ENCODE measurements at places on chromosomes 1 and 21.

DNA sequence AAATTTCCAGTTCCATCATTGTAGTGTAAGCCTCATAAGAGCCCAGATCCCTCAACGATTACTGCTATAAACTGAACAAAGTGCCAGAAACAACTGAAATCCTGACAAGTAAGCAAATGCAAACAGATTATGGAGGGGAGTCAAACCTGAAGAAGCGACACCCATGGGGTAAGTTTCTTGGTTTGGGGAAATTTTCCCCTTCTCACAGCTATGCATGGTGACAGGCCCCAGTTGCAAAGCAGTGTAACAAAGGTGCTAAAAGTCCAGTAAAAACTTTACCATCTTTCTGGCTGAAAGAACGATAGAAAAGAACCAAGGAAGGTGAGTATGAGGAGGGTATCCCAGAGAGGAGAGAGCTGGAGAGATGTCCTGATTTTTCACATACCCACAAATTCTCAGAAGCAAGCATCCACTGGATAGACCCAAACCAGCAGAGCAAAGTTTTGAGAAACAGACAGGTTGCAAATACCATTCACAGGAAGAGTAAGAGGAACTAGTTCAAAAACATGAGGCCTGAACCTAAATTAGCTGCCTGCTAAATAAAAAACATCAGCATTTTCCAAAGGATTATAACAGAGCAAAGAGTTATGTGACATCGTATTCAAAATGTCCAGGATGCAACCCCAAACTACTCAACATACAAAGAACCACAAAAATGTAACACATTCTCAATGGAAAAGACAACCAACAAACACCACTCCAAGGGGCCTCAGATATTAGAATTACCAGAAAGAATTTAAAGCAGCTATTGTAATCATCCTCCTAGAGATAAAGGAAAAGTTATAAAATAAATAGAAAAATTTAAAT lies 14.5 kb downstream of the SCYL3 start:
- DNase-seq, result no peak

GRCh38 chr1:235624721-235625333 lies 24.8 kb downstream of the GNG4 start:
- peak; percentile 77 for DNase-seq

- DNase-seq, result no peak
Observed at GRCh38 chr1:206729050-206729449, 41.5 kb upstream of the IL19 start.

DNA sequence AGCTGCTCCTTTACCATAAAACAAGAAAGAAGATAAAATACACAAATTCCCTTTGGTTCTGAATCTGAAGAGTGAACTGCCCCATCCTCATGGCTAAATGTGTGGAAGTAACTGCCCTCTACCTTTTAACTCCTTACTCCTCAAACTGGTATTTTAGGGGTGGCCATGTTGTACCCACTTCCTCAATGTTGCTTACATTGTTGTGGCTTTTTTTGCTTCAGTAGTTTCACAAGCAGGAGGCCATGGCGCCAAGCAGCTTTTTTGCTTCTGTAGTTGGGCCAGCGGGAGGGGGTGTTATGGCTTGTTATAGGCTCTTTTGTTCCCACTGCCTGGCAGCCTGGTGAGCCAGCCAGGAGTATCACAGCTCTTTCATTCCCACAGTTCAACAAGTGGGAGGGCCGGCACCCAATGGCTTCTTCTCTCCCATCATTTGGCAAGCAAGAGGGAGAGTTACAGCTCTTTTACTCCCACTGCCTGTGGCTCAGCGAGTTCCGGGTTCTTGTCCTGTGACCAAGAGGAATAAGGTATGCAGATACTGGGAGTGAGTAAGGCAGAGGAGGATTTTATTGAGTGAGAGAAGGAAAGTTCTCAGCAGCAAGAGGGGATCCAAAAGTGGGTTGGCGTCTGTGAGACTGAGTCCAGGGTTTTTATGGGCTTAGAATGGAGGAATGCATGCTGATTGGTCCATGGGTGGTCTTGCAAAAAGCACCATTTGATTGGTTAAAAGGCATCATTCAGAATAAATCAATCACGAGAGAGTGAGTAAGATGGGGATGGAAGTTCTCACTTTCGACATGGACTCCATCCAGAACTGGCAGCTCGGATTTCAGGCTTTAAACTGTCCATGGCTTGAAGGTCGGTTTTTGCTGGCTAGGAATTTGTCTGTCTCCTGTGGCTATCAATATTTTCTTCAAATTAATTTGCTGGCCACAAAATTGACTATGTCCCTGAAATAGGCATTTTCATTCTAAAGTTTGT lies 429.6 kb downstream of the HLX start:
- no peak for DNase-seq

DNA sequence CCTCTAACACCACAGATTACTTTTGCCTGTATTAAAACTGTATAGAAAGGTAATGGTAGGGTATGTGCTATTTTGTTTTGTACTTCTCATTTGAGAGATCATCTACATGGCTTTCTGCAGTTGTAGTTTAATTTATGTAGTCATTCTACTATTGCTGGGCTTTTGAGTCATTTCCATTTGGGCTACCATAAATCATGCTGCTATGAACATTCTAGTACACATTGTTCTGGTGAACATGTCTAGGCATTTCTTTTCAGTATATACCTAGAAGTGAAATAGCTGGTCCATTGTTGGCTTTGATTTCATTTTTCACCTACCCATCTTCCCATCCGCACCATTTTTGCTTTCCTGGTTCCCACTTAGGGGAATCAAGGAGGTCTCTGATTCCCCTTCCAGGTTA lies 18.7 kb downstream of the EDN2 start:
- DNase-seq, result no peak

GRCh38 chr1:18999359-18999758 lies 42.9 kb upstream of the IFFO2 start:
- peak; percentile 19 for DNase-seq

DNA sequence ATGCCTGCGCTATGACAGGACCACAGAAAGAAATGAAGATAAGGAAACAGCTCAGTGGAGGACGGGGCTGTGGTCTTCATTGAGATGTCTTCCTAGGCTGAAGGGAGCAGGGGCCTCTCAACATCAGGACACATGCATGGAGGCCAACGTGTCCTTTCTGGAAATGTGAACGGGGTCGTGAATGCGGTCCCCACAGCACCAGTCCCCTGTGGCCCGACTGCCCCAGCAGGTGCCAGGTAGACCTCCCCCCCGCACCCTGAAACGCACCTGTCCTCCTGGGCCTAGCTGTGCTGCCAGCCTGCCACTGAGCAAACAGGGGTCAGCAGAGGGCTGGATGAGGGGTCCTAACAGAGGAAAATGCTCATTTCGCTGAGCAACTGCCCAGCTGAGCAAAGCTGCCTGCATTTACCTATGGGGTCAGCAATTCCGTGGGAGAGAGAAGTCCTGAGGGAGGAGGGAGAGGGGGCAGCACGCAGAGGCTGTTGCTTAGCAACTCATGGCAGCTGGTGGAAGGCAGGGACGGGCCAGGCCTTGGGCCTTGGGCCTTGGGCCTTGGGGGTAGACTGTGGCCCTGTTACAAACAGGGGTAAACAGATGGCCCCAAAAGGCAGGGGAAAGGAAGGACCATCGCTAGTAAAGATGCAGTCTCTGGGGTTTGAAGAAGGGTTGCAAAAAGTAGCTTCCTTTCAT lies 77.4 kb downstream of the NPHP4 start:
- DNase-seq, result no peak

DNA sequence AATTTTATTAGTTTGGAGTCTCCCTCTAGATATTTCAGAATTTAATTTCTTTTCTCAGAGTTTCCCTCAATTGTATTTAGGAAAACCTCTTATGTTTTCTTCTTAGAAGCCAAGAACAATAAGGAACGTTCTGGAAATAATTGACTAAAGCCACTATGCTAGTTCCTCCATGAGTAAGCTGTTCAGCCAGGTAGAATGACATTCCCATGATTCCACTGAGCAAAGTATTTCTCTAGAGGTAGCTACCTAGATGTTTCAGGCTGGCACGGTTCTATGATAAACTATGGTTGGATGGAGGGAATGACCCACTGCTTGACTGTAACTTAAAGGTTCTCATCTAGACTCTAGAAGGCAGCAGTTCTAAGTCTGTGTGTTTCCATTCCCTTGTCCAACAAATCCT lies 62.4 kb downstream of the CLDN17 start:
- no peak for DNase-seq

GRCh38 chr1:75305061-75305460 lies 170.9 kb downstream of the LHX8 start:
- DNase-seq, result no peak

GRCh38 chr21:39182484-39183271 lies 573 bp downstream of the PSMG1 start:
- DNase-seq, result peak; percentile 41

DNA sequence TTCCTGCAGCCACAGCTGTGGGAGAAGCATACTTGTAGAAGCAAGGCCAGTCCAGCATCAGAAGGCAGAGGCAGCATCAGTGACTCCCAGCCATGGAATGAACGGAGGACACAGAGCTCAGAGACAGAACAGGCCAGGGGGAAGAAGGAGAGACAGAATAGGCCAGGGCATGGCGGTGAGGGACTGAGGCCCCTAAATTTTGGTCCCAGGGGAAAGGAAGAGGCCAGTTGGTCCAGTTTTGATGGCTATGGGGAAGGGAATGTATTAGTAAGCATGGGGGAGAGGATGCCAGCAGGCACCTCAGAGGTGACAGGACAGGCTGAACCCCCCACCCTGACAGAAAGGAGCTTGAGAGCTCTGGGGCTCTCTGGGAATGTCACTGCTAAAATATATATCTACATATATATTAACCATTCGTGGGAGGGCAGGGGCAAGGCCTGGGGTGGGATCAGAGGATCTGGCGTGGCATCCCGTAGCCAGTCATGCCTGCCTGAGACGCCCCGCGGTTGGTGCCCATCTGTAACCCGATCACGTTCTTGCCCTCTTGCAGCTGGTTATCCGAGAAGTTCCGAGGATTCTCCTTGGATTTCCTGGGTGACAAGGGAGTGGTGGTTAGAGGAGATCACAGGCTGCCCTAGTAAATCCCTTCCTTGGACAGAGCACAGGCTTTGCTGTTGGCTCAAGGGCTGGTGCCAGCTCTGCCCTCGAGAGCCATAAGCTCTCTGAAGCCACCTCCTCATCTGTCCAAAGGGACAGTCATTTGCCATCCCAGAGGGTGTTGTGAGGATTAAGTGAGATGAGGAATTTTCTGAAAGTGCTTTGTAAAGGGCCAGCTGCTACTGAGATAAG lies 6.7 kb downstream of the TAGLN2 start:
- DNase-seq, result no peak

DNA sequence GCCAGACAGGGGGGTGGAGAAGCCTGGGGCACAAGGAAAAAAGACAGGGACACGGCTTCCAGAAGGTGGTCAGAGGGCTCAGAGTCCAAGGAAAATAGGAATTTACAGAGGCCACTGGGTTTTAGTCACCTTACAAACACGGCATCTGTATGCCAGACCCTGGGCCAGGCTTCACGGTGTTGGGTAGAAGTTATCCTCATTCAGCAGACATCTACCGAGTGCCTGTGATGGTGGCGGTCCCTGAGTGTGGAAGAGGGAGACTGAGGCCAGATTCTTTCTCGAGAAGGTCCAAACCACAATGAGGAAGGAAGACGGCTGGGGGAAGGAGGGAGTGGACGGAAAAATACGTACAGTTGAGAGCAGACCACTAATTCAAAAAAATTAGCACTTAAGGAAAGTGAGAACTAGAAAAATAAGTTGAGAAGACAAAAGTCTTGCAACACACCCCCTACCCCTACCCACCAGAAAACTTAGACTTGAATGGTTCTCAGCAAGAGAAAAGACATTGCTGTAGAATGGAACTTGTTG lies 864 bp upstream of the BTG2 start:
- DNase-seq, result no peak

DNA sequence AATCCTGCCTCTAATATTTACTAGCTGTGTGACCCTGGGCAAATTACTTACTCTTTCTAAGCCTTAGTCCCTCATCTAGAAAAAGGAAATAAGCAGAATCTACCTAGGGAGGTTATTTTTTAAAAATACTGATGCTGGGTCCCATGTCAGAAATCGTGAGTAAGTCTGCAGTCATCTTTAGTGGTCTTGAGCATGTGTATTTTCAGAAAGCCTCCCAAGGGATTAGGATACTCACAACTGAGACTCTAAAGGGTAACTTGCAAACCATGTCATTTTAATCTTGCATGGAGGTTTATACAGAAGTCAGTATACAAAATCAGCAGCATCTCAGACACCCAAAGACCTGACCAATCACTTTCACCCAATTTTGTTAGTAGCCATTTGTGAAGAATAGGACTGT lies 43.2 kb downstream of the DSTYK start:
- DNase-seq, result no peak

GRCh38 chr21:15052459-15052763 lies 12.4 kb downstream of the NRIP1 start:
- no peak for DNase-seq

DNA sequence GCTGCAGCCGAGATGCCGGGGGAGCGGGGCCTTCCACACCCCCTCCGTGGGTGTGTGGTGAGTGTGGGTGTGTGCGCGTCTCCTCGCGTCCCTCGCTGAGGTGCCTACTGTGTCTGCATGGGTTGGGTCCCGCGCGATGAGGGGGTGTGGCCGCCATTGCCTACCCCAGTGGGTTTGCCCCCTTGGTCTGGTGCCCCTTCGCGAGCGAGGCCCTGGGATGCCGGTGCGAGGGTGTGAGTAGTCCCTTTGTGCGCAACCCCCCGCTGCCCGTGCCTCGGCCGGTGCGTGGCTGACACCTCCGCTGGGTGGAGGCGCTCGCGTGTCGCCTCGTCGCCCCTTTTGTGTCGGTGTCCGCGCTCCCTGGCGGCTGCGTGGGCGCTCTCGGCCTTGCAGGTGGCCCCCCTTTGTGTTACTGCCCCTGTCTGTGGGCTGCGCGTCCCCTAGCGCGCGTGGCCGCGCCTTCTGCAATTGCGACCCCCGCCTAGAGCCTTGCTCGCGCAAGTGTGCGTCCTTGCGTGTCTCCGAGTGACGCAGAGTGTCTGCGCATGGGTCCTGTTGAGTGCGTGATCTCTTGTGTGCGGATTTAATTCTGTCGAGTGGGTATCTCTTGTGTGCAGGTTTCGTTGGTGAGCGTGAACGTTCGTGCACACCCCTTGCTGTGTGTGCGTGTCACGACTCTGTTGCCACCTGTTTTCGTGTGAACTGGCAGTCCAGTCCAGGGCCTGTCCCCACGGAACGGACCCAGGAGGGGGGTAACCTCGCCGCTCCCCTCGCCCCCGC lies 553 bp downstream of the TTC3 start:
- peak; percentile 48 for DNase-seq

DNA sequence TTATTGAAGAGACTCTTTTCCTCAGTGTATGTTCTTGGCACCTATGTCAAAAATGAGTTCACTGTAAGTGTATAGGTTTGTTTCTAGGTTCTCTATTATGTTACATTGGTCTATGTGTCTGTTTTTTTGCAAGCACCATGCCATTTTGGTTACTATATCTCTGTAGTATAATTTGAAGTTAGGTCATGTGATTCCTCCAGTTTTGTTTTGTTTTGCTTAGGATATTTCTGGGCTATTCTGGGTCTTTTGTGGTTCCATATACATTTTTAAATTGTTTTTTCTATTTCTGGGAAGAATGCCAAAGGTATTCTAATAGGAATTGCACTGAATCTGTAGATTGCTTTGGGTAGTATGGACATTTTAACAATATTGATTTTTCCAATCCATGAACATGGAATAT lies 13.2 kb downstream of the TMED5 start:
- DNase-seq, result no peak
